ENCODE measurements at places on chromosomes 11 and 22.

- DNase-seq = no peak
Measured at GRCh38 chr11:107301878-107302277, 155.7 kb downstream of the CWF19L2 start.

- no peak for DNase-seq
Measured at GRCh38 chr11:101008961-101009689, 120.5 kb downstream of the PGR start.

- no peak for DNase-seq
Measured at GRCh38 chr22:42446151-42446550, 13.9 kb upstream of the NFAM1 start.

- DNase-seq = no peak
Measured at GRCh38 chr11:33885338-33886005, 6.4 kb downstream of the LMO2 start.

DNA sequence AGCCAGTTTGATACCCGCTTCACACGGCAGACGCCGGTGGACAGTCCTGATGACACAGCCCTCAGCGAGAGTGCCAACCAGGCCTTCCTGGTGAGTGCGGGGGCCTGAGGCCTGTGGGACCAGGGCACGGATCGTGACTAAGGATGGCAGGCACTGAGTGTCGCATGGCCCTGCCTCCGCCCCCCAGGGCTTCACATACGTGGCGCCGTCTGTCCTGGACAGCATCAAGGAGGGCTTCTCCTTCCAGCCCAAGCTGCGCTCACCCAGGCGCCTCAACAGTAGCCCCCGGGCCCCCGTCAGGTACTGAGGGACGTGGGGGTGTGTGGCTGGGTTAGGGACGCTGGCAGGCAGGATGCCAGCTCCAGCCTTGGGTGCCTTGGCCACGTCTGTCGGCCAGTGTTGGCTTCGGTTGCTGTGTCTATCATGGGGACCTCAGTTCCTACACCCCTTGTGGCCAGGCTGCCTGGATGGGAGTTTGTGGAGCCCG lies 3.0 kb downstream of the PTPRCAP start:
- no peak for DNase-seq

DNA sequence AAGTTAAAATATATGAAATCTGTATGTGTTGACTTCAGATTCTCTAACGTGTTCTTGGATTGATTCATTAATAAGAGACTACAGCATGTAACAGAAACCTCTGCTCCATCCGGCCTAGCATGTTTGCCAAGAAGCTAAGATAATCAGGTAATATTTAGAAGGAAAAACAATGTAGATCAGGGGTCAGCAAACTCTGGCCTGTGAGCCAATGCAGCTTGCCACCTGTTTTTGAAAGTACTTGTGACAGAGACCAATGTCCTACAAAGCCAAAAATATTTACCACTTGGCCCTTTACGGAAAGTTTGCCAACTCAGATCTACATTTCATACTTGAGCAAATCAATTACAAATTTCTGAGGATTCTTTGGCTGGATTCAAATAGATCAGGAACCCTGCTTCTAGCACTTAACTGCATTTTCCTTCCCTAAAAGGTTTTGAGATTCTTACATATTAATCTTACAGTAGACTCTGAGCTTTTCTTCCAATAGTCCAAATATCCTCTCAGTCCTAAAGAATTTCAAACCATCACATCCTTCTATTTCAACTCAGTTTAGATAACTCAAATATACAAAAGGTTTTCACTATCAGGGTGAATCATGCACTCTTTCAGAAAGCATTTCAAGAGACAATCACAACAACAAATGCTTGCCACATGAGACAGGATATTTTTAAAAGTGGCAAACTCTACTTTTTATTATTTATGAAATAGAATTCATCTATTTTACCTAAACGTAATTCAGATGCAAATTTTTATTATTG lies 29.5 kb downstream of the APOL5 start:
- DNase-seq = no peak

- DNase-seq = no peak
Measured at GRCh38 chr11:28834877-28835276, 726.7 kb downstream of the METTL15 start.

- no peak for DNase-seq
Measured at GRCh38 chr22:50698546-50698945, 25.9 kb downstream of the SHANK3 start.
